NCI-H2081 treated with DMSO at 0.1 percent for 48 hours (cell line): ENCODE measurements at places on chromosomes 4 and X.

- no peak for DNase-seq
These were observed 118.2 kb downstream of the GPR143 start for GRCh38 chrX:9647431-9647830.

DNA sequence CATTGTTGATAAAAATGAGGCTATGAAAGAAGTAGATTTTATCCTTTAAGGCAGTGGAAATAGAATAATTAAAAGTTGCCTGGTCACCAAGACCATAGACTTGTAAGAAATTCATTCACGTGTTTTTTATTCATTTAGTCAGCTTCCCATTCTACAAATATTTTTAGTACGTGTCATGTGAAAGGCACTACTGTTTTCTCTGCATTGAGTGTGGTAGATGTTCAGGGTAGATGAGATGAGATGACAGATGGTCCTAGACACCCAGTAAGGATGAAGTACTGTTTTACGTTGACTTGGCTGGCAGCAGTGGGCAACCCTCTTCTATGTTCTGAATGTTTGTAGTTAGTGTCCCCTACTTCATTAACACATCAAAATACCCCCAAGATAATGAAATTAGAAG, 228.1 kb downstream of the ARHGAP24 start:
- no peak for DNase-seq

DNA sequence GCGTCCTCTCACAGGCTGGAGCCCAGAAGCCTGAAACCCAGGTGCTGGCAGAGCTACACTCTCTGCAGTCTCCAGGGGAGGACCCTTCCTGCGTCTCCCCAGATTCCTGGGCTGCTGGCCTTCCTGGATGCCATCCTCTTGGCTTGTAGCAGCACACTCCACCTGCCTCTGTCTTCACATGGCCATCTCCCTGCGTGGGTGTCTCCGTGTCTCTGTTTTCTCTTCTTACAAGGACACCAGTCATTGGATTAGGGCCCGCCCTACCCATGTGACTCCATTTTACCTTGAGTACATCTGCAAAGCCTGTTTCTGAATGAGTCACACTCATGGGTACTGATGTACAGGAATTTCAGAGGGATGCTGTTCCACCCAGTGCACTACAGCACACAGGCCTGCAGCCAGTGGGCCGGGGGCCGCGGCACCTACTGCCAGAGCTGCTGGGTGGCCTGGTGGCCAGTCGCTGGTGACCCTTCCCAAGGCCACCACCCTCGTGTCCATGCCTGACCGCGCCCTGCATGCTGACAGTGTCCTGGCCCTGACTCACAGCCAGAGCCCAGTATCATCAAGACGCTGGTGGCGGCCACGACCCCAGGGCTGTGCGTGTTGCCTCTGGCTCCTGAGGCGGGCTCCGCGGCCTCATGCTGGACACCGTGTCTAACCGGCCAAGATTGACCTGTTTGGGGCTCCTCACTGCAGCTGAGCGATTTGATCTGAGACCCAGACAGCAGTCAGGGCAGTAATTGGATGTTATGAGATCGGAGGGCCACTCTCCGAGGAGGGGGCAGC, 63.6 kb upstream of the NKX1-1 start:
- DNase-seq = no peak

DNA sequence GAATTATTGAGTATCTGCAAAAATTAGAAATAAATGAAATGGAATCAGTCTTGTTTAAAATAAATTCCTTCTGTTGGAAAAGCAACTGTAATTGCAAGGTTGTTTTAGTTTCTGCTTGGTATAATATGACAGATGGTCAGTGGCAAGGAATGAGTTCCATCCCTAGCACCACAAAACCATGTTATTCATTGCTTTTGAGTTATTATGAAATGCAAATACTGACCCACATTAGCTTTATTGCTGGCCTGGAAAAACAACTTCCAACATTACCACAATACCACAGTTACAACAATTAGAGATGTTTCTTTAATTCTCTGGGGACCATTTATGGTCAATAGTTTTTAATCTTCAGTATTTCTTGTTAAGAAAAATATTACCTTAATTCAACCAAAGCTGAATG, 194.4 kb downstream of the TMA16 start:
- no peak for DNase-seq
